ENCODE measurements at places on chromosomes 12 and 14.

- DNase-seq = peak; percentile 82
Measured at GRCh38 chr12:68505970-68506369, 104.7 kb upstream of the RAP1B start.

GRCh38 chr12:14776236-14776961 lies 26.9 kb downstream of the WBP11 start:
- DNase-seq = no peak

GRCh38 chr12:119687406-119687805 lies 19.5 kb downstream of the PRKAB1 start:
- DNase-seq = no peak

DNA sequence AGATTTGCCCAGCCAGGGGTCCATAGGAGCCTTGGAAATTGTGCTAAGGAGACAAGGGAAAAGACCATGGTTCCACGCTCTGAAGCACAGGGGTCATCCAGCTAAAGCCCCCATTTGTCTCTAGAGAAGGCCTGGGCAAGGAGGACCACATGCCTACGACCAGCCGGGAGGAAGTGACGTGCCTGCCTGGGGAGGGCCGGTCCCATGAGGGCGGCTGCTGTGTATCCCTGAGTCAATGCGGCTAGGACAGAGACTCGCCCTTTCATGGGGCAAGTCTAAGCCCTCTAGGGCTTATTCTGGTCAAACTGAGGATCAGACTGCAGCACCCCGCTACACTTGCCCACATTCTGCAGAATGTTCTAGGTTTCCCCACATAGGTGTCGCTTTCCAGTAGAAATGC lies 20.6 kb upstream of the RIN3 start:
- peak; percentile 60 for DNase-seq

GRCh38 chr12:80936353-80936641 lies 1.4 kb downstream of the LIN7A start:
- DNase-seq = peak; percentile 11

DNA sequence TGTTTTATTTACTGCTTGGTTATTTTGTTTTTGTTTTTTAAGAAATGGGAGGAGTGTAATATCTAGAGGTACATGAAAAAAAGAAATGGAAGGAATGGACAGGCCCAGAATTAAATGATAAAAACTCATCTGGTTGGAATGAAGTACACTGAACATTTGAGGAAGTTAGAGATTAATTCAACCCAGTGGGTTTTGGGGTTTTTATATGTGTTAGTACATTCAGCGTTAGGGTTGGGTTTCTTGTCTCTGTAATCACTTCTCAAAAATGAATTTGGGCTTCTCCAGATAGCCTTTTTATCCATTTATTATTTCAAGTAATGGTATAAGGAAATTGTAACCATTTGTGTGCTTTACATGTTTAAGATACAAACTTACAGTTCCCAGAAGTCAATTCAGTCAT lies 19.5 kb upstream of the NUP107 start:
- no peak for DNase-seq
